Endodermal cell (in vitro differentiated cells): ENCODE measurements at places on chromosomes 6 and 20. TPM values are rescaled to one million over a fixed set of nuclear protein-coding genes. Genes with fewer than 3 reads are reported as not detected.

DNA sequence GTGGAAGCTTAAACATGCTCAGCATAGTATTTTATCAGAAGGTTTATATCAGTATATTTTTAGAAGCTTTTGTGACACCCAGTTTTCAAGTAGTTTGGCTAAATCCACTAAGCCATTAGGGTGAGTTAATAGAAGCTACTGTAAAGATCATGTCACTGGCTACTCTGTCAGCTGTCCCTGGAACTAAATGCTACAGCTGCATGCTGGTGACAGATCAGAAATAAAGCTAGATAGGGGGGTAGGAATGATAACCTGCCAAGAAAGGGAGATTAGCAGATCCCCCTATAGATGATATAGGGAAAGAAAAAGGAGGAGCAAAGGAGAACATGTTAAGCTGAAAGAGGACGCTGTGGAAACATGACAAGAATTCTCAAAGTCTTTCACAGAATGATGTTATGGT is 363.2 kb downstream of the QKI start:
- DNase-seq = no peak
- H3K36me3 ChIP-seq = no peaks in the 10 kb centered on the region
- no peaks in the 10 kb centered on the region for H3K27me3 ChIP-seq
- H3K27ac ChIP-seq = no peak overlapping the region
- peaks cover 11% of the 10 kb centered on the region for H3K4me1 ChIP-seq

The TCP11 gene
- total RNA-seq = not detected in 2 replicates

DNA sequence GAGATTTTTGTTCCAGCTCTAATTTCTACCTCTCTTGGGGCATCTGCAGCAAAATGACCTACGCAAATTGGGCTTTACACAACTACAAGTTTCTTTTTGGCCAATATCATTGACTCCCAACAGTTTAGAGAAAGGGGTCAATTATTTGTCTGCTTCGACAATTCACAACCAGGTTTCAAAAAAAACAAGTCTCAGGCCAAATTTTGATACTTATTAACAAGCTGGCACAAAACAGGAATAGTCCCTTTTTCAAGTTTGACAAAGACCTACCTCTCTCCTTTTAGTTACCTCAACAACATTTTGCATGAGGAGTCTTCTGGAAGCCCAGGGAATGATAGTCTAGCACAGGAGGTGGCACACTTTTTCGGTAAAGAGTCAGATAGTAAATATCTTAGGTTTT is 97.9 kb upstream of the TSHZ2 start:
- H3K27ac ChIP-seq = no peak overlapping the region
- no peak for DNase-seq
- H3K27me3 ChIP-seq = no peaks in the 10 kb centered on the region
- H3K36me3 ChIP-seq = no peaks in the 10 kb centered on the region
- no peak overlapping the region for H3K4me3 ChIP-seq

The KPNA5 gene
- total RNA-seq = 19.7 to 24.2 TPM (median 20.1 TPM) in 3 replicates

GRCh38 chr20:51172558-51173428 is 149.9 kb upstream of the KCNG1 start:
- no peak overlapping the region for H3K4me3 ChIP-seq
- peaks cover 7% of the 10 kb centered on the region for H3K4me1 ChIP-seq
- no peak overlapping the region for H3K27ac ChIP-seq
- no peaks in the 10 kb centered on the region for H3K36me3 ChIP-seq
- no peaks in the 10 kb centered on the region for H3K27me3 ChIP-seq
